ENCODE measurements at places on chromosomes 7 and 10.

GRCh38 chr10:30494558-30494957, 60.6 kb downstream of the MAP3K8 start:
- DNase-seq: no peak

DNA sequence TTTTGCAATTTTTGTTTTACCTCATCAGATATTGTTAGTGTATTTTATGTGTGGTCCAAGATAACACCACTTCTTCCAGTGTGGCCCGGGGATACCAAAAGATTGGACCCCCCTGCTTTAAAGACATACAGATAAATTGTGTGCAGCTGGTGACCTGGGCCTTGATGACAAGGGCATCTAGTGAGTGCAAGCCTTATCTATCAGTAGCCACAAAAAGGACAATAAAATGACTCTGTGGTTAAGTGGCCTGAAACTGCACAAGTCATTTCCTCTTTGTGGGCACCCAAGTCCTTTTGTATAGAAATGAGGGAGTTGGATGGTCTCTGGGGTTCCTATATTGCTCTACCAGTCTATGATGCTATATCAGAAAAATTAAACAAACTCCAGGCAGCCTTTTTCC, 98.1 kb downstream of the PARD3 start:
- DNase-seq: no peak

- no peak for DNase-seq
Observed at GRCh38 chr10:110192552-110192951, 14.9 kb upstream of the MXI1 start.

- DNase-seq: no peak
Observed at GRCh38 chr7:85426487-85426960, 239.7 kb upstream of the SEMA3D start.

DNA sequence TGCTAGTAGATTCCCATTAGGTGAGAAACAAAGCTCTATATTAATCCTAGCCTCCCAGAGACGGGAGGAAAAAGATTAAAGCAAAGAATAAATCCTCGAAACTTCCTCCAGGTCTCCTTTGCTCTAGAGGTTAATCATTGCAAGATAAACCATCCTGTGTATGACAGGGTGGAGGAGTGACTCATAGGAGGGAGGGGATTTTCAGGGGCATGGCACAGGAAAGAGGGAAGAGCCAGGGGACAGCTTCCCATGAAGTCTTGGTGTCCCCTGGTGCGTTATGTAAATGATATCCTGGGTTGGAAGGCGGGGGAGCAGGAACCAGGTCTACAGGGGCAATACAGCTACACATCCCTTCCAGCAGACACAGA, 780 bp downstream of the CYP3A5 start:
- no peak for DNase-seq

- no peak for DNase-seq
Observed at GRCh38 chr7:30935569-30935877, 23.9 kb downstream of the AQP1 start.

GRCh38 chr7:22667562-22668239, 59.3 kb upstream of the IL6 start:
- DNase-seq: no peak

DNA sequence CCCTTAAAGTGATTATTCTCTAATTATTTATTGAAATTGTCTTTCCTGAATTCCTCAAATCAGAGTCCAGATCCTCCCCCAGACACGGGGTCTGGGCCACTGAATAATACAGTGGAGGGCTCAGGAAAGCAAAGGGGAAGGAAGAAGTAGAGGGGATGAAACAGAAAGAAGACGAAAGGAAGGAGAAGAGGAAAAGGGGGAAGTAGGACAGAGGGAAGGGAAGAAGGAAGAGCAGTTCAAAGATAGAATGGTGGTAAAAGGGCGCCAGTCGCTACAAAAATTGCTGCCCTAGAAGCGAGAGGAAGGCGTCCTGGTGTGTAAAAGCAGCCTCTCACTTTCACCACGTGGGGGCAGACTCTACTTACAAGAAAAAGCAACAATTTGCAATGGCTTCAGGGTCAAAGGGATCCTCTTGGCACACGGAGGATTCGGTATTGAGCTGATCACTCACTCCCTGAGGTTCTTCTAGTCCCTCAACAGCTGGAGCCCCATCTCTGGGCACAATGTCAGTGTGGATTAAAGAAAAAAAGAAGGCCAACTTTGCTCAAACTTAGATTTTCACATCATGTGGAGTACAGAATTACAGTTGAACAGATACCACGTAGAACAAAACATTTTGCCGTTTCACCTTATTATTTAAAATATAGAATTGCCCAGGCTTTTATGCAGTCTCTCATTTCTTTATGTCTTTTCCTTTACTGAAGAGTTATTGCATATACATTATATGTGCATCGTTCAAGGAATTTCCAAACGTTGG, 31.4 kb upstream of the NPVF start:
- peak; percentile 23 for DNase-seq

GRCh38 chr10:96770987-96771386, 50.7 kb upstream of the PIK3AP1 start:
- no peak for DNase-seq
